Aorta (tissue), 5 donors: ENCODE measurements at places on chromosomes 7 and 10. TPM values are rescaled to one million over a fixed set of nuclear protein-coding genes. Genes with fewer than 3 reads are reported as not detected.

The ATRNL1 gene
- total RNA-seq: 41.0 TPM

- DNase-seq: no peak
Observed at GRCh38 chr7:102261451-102261850, 25.2 kb upstream of the SH2B2 start.

DNA sequence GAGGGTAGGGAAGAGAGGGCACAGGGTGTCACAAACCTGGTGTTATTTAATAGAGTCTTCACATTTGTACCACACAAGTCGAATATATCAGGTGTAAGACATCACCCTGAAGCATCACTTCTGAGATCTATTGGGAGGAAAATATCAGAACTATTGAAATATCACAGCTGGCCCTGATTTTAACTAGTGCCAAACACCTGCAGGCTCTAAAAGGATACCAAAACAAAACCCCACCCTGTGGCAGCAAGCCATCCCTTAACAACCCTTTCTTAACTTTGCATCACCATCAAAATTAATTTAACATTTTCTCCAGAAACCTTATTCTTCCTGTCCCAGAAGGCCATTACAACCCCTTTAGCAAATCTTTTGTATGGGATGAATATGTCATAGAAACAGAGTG lies 365.4 kb downstream of the SUGCT start:
- DNase-seq: no peak

The ANXA11 gene
- 256 TPM for total RNA-seq

DNA sequence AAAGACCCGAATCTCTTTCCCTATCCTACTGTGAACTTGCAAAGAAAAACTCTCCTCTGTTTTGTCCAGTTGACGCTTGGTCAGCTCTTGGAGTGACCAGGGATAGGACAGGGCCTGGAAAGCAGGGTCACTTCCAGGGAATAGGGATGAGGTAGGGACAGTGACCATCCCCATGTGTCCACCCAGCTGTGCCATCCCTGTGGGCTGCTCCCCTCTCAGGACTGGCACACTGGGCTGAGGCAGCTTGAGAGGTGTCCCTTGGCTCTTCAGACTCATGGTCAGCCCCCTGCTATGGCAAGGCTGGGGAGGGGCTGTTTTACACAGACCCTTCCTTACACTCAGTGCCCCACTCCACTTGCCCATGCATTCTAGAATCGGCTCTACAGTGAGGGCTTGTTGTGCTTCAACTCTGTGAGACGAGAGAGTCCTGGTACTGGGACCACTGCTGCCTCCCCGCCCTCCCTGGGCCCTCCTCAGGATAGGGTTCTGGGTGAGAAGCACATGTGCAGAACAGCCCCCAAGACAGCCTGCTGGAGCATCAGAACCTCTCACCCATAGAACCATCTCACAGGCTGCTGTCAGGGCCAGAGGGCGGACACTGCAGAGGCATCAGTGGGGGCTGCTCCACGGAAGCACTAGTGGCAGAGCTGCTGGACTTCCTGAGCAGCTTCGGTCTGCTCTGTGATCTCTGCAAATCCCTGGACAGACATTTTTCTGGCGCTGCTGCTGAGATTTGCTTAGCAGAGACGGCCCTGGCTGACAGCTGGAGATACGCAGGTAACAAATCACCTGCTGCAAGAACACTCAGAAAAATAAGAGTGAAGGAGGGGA lies 202.8 kb upstream of the CXCL12 start:
- no peak for DNase-seq

The INMT gene
- 131 TPM for total RNA-seq
